Muscle of leg (tissue), 16 donors: ENCODE measurements at places on chromosomes 2 and 18. TPM values are rescaled to one million over a fixed set of nuclear protein-coding genes. Genes with fewer than 3 reads are reported as not detected.

- DNase-seq: peak; percentile 7
Observed at GRCh38 chr2:43035922-43036321, 190.5 kb downstream of the ZFP36L2 start.

Gene CHRNG
- 77.7 TPM for total RNA-seq

DNA sequence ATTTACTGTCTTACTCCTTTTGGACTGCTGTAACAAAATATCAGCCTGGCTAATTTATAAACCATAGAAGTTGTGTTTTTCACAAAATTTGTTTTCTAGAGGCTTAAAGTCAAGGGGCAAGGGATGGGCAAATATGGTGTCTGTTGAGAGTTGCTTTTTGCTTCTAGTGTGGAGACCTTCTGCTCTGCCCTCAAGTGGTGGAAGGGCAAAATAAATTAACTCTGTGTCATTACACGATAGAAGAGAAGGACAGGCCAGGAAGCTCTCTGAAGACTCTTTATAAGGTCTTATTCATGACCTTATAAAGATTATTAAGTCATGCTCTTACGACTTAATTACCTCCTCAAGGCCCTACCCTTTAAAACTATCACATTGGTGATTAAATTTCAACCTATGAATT lies 181.2 kb upstream of the LRATD1 start:
- no peak for DNase-seq

GRCh38 chr18:1805521-1805920 lies 765.8 kb downstream of the METTL4 start:
- DNase-seq: no peak

DNA sequence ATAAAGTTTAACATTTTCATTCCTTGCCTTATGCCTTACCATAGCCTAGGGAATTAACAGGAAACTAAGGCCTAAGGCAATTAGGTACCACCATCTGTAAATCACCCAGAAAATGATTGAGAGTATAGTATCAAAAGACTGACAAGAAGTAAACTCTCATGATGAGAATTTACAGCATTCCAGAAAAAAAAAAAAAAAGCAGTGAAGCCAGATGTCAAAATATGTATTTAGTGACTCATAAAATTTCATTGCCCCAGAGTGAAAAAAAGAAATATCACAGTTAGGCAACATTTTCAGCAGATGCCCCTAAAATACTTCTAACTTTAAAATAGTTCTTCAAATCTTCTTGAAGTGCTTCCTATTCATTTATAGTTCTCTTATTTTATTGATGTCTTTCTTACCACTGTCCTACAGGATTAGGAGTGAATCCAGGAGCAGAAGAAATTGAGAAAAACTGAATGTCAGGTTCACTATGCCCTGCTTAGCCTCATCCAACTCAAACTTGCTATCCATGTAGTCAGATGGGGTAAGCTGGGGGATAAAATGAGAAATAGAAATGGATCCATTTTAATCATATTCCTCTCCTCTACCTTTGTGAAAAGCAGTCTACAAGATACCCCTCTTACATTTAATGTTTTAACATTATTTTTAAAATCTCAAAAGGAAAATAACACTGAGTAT lies 57.3 kb upstream of the TANK start:
- no peak for DNase-seq

GRCh38 chr2:138630164-138630563 lies 128.6 kb downstream of the SPOPL start:
- DNase-seq: no peak

DNA sequence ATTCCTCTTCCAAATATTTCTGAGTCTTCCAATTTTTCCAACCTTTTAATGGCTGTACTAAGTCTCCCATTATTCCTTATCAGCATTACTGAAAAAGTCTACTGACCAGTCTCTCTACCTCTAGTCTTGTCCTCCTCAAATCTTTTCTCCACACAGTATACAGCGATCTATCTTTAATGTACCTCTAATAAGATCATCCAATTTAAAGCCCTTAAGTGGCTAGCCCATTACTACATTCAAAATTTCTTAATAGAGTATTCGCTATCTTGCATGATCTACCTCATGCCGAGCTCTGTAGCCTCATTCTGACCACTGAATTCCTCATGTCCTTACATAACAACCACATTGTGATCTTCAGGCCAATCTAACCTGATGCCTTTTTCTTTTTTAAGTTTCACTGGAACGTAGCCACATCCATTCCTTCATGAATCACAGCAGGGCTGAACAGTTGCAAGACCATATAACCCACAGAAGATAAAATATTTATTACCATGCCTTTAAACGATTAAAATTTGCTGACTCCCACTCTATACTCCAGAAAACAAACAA lies 57.9 kb downstream of the SLC66A3 start:
- no peak for DNase-seq

DNA sequence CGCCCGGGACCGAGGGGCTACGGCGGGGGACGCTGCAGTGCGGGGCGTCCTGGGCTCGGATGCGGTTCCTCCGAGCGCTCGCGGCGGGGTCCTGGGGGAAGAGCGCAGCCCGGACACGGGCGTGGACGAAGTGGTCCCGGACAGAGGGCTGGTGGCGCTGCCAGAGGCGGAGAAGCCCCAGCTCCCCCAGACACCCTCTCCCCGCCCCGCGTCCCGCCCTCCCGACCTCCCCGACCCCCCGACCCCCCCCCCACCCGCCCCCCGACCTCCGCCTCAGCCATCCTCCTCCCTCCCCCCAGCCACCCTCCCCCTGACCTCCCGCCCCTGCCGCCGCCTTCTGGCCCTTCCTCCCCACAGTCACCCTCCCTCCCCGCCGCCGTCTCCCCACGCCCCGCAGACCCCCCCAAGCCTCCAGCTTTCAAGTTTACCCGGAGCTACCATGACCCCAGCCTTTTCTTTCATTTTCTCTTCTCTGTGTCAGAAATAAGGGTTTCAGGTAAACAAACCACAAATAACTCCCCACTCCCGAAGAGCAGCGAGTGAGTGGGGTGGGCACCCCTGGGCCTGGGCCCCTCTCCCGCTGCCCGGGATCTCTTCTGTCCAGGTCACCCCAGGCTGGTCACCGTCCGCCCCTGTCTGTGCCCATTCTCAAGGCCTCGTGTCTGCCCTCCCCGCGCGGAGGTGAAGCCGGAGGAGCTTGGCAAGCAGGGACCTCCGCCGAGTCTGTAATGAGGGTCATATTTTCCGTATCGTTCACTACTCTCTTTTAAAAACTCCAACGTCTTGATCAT lies 5.1 kb downstream of the NFATC1 start:
- DNase-seq: peak; percentile 91

- no peak for DNase-seq
Observed at GRCh38 chr2:209970271-209970670, 32.2 kb upstream of the RPE start.

DNA sequence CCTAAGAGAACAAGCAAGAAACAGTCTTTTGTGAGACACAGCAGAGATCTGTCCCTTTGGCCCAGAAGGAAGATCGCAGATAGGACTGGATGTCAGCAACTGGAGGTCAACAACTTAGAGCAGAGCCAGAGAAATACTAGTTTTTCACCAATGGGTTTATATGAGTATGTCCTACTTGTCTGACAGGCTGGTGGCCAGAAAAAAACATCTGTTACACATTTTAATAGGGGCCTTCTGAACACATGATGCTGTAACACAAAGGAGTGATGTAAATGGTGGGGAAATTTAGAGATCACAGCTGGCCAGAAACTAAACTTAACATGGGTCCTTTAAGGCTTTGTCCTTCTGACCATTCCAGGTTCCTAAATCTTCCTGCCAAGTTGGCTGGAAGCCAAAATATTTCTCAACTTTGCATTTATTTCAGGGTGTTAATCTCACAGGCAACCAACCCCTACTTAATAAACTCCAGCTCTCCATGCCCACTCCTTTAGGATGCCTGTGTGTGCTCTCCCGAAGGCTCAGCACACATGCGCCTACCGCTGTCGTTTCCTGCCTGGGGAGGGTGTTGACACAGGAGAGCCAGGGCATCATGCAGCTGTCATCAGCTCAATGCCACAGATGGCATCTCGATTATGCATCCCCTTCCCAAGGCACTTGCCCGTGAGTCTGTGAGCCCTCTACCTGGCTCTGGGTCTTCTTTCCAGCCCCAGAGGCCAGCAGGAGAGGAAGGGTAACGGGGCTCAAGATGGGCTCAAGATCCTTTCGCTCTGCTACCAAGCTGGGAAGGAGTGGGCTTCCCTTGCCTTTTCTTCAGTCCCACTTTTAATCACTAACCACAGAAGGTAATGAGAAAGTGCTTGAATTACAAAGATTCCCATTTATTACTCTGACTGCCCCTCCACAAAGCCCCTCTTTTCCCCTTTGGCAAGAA lies 252.5 kb downstream of the ETAA1 start:
- peak; percentile 98 for DNase-seq

- DNase-seq: peak; percentile 51
Observed at GRCh38 chr2:48482769-48483168, 47.2 kb upstream of the STON1 start.

Gene MC5R
- 2.9 TPM for total RNA-seq
